ENCODE measurements at places on chromosomes 5 and 9.
A peak's percentile ranks its signal among the peaks of the same experiment; 100 is the strongest.

GRCh38 chr5:99061711-99062110 is 132.9 kb upstream of the CHD1 start:
- DNase-seq, result no peak

DNA sequence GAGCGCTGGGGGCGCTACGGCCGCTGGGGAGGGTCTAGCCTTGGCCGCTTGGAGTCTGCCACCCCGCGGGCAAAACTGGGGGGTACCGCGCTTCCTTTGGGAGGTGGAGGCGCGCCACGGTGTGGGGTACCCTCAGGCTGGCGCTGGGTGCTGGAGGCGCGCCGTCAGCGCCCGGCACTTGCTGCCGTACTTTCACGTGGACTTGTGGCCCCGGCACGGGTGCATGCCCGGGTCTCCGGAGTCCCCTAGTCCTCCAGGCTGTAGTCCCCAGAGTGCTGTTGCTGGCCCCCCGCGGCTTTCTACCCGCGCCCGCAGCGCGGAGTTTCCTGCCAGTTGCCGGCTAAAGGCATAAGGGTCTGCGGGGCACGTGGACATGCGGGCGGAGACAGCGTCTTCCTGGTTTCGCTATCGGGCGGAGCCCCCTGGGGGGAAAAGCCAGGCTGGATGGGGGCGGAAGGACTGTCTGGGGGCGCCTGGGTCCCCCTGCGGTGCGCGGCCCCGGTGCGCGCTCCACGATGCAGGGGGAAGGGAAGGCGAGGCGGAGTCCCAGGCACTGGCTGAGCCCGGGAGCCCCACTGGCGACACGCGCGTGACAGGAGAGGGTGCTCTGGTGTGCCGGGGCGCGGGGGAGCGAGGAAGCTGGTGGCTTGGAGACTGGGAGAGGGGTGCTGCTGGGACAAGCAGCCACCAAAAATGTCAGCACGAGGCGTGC is 666 bp downstream of the PPARGC1B start:
- peak; percentile 64 for DNase-seq

GRCh38 chr9:22211588-22212360 is 202.7 kb upstream of the CDKN2B start:
- no peak for DNase-seq

- no peak for DNase-seq
These were observed 109.1 kb upstream of the PTGER4 start for GRCh38 chr5:40570408-40571129.

GRCh38 chr9:5626727-5627634 is 1.9 kb upstream of the RIC1 start:
- DNase-seq, result peak; percentile 31

DNA sequence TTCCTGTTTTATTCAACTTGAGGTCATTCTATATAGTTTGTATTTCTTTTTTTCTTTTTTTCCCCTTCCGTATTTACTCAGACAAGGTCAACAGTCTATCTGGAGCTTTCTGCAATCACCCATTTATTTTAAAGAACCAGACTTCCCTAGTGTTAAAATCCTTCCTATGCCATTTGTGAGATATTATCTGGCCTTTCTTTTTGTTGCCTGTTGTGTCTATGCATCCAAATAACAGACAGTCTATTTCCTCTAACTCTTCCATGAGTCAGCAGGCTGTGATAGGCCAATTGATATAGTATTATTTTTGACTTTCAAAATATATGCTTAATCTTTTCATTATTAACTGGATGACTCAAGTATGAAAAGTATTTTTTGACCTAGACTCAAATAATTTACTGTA is 291.2 kb upstream of the PTPRD start:
- DNase-seq, result no peak

DNA sequence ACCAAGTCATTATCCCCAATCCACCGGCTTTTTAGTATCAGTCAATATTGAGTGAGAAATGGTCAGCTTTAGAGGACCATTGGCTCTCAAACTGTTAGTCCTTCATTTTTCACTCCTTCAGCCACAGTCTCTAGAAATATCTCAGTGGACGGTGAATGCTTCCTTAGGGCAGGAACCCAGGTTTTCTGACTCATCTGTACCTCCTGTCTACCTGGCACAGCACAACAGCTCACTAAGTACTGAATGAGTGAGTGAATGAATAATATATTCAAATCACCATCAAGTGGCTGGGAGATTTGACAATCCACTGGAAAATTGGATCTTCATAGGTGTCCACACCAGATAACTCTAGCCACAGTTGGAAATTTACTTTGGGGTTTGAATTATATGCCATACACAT is 609.5 kb upstream of the CLINT1 start:
- DNase-seq, result no peak

- no peak for DNase-seq
These were observed 109.6 kb downstream of the PIK3R1 start for GRCh38 chr5:68325065-68325580.

- DNase-seq, result no peak
These were observed 173.6 kb downstream of the GADD45G start for GRCh38 chr9:89778100-89779090.

- no peak for DNase-seq
These were observed 379.8 kb downstream of the TRIM36 start for GRCh38 chr5:114789773-114790402.

DNA sequence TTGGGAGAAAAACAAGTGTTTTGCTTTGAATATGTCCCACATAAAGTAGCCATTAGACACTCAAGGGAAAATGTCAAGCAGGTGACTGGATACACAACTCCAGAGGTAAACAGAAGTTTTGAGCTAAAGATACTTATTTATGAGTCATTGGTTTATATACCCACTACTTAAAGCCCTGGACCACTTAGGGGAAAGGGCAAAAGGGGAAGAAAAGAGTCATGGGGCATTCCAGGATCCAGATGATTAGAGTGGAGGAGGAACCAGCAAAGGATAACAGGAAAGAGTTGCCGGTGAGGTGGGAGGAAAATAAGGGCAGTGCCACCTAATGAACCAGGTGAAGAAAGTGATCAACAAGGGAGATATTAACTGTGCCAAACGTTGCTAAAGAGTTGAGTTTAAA is 254.2 kb upstream of the NR4A3 start:
- no peak for DNase-seq
